ENCODE measurements at places on chromosomes 1 and 21.
A peak's percentile ranks its signal among the peaks of the same experiment; 100 is the strongest.

DNA sequence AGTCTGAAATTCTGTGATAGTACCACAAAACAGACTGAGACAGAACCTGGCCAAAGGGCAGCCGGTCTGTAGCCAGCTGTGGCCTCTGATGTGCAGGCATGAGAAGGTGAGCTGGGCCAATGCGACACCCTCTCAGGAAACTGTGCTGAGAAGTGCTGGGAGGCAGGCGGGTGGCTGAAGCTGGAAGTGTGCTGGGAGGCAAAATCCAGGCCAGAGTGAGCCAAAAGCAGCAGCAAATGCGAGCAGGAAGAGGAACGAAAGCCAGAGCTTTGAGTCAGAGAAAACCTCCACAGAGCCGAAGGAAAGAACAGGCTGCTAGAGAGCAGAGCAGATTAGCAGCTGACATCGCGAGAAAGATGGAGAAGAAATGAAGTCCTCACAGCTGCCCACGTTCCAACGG, 10.2 kb upstream of the ATP13A2 start:
- no peak for DNase-seq

GRCh38 chr1:86758570-86758969, 54.2 kb downstream of the SH3GLB1 start:
- DNase-seq: no peak

DNA sequence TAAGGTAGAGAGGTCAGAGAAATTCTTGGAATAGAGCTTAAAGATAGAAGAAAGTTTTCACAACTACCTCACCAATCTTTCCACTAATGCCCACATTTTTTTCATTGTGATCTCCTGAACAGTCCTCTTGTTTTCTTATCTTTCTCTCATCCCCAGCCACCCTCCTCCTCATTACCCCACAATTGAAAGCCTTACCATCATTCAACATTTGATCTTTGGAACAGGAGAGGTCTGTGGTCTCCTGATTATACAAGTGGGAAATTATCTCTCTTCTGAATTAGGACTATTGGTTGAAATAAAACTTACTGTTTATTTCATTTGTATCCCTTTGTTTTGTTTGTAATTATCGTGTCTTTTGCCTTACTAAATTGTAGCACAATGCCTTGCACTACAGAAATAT, 29.6 kb downstream of the DNAH14 start:
- DNase-seq: no peak

DNA sequence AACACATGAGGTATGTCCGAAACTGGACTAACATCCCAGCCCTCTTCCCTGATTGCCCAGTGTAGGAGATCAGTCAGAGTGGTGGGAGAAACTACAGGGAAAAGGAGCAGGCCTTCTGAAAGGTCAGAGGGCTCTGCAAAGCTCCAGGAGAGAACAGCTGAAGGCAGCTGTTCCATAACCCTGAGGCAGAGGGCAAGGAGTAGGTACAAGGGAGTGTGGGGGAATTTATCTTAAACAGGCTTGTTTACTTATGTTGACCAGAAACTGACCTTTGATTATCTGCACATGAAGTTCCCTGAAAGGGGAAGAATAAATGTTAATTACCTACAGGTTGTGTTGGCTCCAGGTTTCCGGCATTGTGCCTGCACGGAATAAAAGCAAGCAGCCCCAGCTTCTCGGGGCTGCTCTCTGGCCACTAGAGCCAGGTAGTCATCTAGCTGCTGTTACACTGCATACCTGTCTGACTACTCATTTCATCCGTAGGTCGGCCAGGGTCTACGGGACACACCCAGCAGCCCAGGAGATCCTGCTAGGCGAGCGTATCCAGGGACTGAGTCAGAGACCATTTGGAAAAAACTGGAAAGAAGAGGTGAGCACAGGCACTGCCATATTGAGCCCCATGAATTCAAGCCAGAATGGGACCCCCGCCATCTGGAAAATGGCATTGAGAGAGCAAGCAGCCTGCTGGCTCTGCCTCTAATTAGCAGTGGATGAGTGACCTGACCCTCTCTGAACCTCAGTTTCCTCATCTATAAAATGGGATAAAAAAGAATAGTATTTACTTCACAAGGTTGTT, 14.9 kb upstream of the PAQR7 start:
- no peak for DNase-seq

DNA sequence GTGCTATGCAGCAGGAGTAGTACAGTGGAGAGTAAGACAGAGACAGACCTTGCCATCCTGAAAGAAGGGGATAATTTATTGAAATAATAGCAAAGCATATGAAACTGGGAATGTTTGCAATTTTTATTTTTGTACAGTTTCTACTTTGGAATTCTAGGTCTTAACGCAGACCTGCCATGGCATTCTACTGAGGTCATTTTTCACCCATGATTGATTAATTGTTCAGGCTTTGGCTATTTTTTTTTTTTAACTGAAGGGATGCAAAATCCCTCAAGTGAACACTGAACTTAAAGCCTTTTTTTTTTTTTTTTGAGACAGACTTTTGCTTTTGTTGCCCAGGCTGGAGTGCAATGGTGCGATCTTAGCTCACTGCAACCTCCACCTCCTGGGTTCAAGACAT, 27.1 kb downstream of the MTF2 start:
- DNase-seq: no peak

- DNase-seq: peak; percentile 71
Observed at GRCh38 chr1:231724876-231725647, 98.5 kb downstream of the DISC1 start.

DNA sequence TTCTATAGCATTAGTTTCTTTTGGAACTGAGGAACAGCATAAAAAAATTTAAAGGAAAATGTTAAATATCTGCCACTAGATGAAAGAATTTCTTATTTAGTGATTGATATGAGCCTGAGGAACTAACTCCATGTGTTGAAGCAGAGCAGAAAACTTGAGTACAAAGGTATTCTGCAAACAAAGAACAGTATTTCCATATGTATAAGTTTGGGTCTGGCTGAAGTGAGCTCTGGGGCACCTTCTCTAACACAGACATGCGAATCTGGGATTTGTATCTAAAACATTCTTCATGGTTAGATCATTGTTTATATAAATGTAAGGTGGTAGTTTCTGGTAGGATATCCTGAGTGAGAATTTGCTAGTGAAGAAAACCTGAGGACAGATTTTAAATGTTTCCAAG, 123.2 kb downstream of the TYW3 start:
- DNase-seq: no peak

DNA sequence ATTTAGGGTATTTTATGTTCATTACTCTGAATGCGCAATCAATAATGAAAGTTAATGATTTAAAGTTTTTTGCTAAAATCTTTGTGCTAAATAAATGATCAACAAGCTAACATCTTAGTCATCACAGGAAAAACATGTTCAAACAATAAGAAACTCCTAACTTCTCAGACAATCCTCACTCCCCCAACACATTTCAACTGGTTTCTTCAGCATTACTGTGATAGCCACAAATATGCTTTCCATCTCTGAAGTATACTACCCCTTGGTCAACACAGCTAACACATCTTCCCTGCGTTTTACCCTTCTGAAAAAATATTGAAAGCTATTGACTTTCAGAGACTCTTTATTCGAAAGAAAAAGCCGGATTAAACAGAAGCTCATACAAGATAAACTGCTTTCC, 85.8 kb downstream of the ZNF644 start:
- no peak for DNase-seq

DNA sequence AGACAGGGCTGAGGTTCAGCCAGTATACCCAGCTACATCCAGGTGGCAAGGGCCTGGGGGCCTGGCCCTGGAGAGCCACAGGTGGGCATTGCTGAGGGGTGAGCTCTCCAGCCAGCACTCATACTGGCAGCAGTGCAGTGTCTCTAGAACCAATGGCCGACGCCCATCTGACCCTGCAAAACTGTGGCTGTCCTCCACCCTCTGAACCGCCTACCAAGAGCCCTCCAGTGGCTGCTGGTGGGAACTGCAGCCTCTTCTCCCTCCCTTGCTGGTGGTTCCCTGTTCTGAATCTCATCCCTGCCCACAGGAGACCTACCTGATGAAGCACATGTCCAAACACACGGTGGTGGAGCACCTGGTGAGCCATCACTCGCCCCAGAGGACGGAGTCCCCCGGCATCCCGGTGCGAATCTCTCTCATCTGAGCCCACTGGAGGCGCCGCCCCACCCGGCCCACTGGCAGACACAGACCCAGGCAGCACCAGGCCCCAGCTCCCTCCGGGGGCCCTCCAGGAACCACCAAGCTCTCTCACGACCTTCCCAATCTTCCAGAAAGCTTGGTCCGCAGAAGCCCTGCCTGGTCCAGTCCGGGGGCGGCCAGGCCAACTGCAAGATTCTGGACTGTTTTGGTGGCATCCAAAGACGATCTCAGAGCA, 22.1 kb downstream of the A3GALT2 start:
- peak; percentile 66 for DNase-seq

DNA sequence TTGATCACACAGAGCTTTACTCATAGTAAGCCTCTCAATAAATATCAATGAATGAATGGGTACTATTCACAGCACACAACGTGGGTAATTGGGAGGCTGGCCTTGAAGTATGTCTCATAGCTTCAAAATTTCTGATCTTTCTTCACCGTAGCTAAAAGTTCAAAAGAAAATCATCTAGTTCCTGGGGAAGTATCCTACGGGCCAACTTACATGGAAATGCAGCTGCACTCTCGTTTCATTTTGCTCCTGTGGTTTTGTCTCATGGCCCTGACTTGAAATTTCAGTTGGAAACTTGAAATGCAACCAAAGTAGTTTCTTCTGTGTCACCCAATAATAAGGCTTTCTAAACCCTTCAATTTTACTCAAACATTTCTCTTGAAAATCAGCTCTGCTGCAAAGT, 76.1 kb upstream of the CNIH3 start:
- DNase-seq: peak; percentile 15

DNA sequence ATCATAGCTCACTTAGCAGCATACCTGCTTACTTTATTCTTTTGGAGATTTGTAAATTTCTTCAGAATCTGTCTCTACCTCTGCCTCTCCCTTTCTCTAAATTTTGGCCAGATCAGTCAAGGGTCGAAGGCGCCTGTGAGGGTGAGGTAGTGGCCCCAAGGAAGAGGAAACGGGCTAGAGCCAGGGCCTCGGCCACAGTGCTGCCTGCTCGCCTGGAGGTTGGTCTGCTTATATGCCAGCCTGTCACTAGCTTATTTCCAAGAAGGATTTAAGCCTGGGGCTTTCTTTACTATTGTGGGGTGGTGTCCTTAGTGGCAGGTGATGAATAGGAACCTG, 19.6 kb downstream of the PEX14 start:
- no peak for DNase-seq

DNA sequence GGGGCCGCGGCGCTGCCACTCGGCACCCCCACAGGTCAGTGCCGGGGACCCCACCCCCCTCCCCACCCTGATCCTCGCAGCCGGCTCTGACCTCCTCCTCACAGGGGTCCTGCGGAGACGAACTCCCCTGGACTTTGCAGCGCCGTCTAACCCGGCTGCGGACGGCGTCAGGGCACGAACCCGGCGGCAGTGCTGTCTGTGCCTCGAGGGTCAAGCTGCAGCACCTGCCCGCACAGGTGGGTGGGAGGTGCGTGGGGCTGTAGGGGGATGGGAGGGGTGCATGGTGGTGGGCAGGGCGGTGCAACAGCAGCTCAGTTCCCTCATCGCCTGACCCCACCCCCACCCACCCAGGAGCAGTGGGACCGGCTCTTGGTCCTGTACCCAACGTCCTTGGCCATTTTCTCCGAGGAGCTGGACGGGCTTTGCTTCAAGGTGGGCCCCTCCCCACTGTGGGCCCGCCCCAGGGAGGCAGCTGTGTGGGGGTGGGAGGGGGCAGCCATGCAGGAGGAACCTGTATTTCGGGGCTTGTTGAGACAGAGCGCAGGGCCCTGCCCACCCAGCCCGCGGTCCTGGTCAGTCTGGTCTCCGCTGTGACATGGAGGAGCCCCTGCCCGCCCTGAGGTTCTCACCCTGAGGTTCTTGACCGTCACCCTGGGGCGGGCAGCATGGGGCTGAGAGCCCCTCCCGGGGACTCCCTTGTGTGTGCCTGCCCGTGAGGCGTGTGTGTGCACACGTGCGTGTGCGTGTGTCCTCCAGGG, 4.9 kb downstream of the PLEKHN1 start:
- no peak for DNase-seq

DNA sequence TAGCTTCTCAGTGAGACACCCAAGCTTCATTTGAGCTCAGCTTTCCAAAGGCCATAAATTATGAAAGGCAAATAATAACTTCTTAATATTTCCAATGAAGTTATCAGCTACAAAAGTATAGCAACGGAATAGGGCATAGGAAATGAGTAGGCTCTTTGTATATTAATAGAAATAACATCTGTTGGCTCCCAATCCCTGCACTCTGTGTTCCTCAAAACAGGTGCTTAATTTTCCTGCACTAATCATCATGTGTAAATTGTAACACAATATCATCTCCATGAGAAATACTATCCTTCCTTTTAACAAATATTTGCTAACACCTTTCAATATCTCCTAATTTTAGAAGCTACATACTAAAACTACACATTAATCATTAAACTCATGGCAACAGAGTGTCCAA, 19.2 kb upstream of the IFI44L start:
- no peak for DNase-seq

DNA sequence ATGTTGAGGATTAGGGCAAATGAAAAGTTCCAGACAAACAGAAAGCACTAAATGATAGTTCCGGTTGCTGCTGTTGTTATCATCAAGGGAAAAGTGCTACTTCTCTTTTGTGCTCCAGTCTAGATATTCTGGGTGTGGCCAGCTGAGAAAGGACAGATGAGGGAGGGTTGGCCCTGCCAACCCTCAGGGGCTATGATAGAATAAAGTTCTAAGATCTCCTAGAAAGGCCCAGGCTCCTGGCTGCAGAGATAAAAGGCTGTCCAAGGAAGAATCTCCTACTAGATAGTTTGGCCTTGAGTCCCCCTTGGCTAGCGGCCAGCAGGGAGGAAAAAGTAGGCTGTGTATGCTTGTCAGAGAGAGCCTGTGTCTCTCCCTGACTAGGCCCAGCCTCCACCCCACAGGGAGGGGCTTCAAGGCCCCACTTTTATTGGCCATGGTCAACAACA, 31.5 kb downstream of the RIMS3 start:
- DNase-seq: no peak

GRCh38 chr1:107251839-107252238, 111.0 kb downstream of the NTNG1 start:
- no peak for DNase-seq

GRCh38 chr1:80375662-80376061, 1369.1 kb upstream of the ADGRL4 start:
- no peak for DNase-seq

GRCh38 chr1:20494609-20495311, 8.8 kb upstream of the CAMK2N1 start:
- no peak for DNase-seq

- DNase-seq: no peak
Observed at GRCh38 chr1:73674945-73675561, 522.9 kb downstream of the LRRIQ3 start.

- DNase-seq: peak; percentile 72
Observed at GRCh38 chr1:44677201-44677766, 2.8 kb downstream of the ARMH1 start.

GRCh38 chr1:6466751-6467150, 778 bp upstream of the TNFRSF25 start:
- DNase-seq: no peak

GRCh38 chr1:178643831-178644230, 81.2 kb upstream of the RALGPS2 start:
- no peak for DNase-seq

GRCh38 chr1:162488219-162488618, 9.4 kb upstream of the UHMK1 start:
- no peak for DNase-seq

- peak; percentile 85 for DNase-seq
Observed at GRCh38 chr1:147635342-147635741, 35.0 kb downstream of the ACP6 start.

GRCh38 chr1:112264553-112264952, 131.5 kb upstream of the CTTNBP2NL start:
- DNase-seq: no peak

GRCh38 chr1:38249001-38249400, 202.4 kb upstream of the POU3F1 start:
- no peak for DNase-seq

- DNase-seq: no peak
Observed at GRCh38 chr1:232943679-232944252, 6.6 kb upstream of the NTPCR start.

Measured in CD14-positive monocyte (primary cell).